Panc1 (cell line): ENCODE measurements at places on chromosomes 1 and 21.

- H3K27me3 ChIP-seq: no peaks in the 10 kb centered on the region; the same call in 1 of the 2 replicates
- no peak for DNase-seq
- no peaks in the 10 kb centered on the region for H3K36me3 ChIP-seq
- H3K4me3 ChIP-seq: no peak overlapping the region
Observed at GRCh38 chr1:175742790-175743459, 470 bp downstream of the TNR start.

GRCh38 chr1:83098791-83099190 lies 900.1 kb downstream of the TTLL7 start:
- no peak overlapping the region for H3K4me3 ChIP-seq
- no peaks in the 10 kb centered on the region for H3K4me1 ChIP-seq
- H3K27me3 ChIP-seq: no peaks in the 10 kb centered on the region
- no peak for DNase-seq

GRCh38 chr1:88979054-88979748 lies 13.2 kb downstream of the KYAT3 start:
- H3K27me3 ChIP-seq: no peaks in the 10 kb centered on the region
- no peaks in the 10 kb centered on the region for H3K36me3 ChIP-seq
- peaks cover 4% of the 10 kb centered on the region; the same call in 1 of the 2 replicates for H3K4me1 ChIP-seq

GRCh38 chr1:172467446-172467845 lies 23.6 kb upstream of the PIGC start:
- H3K27ac ChIP-seq: no peak overlapping the region
- no peak overlapping the region for H3K4me3 ChIP-seq
- H3K36me3 ChIP-seq: no peaks in the 10 kb centered on the region
- H3K27me3 ChIP-seq: no peaks in the 10 kb centered on the region; the same call in 1 of the 2 replicates

DNA sequence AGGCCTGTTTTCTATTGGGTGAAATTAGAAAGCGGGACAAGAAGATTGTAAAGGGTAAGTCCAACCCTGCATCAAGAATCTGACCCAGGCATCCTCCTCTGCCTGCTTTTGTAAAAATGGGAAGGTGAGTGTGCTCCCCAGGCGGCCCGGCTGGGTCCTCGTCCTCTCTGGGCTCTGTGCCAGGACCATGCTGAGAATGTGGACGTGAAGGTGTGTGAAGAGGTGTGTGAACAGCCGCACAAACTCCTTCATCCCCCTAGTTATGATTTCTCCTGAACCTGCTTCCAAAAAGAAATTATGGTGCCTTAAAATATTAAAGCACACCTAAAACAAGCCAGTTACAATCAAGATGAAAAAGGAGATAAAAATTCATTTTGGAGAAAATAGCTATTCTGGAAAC lies 185.7 kb downstream of the IGSF21 start:
- DNase-seq: no peak
- H3K4me1 ChIP-seq: no peaks in the 10 kb centered on the region
- no peak overlapping the region for H3K27ac ChIP-seq
- peaks cover 14% of the 10 kb centered on the region for H3K27me3 ChIP-seq
- H3K36me3 ChIP-seq: no peaks in the 10 kb centered on the region

DNA sequence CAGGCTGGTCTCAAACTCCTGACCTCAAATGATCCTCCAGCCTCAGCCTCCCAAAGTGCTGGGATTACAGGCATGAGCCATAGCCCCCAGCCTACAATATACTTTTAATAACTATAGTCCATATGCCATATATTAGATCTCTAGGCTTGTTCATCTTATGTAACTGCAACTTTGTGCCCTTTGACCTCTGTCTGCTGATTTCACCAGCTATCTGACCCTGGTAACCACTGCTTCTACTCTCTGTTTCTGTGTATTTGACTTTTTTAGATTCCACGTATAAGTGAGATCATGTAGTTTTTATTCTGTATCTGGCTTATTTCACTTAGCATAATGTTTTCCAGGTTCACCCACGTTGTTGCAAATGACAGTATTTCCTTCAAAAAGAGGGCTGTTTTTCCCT lies 25.5 kb downstream of the STUM start:
- no peak for DNase-seq
- H3K36me3 ChIP-seq: no peaks in the 10 kb centered on the region
- H3K27me3 ChIP-seq: no peaks in the 10 kb centered on the region
- no peak overlapping the region for H3K4me3 ChIP-seq
- no peak overlapping the region for H3K27ac ChIP-seq

- H3K4me3 ChIP-seq: no peak overlapping the region
- DNase-seq: no peak
- no peaks in the 10 kb centered on the region for H3K27me3 ChIP-seq
- H3K4me1 ChIP-seq: no peaks in the 10 kb centered on the region
Observed at GRCh38 chr1:170321113-170321512, 175.4 kb downstream of the NTMT2 start.

DNA sequence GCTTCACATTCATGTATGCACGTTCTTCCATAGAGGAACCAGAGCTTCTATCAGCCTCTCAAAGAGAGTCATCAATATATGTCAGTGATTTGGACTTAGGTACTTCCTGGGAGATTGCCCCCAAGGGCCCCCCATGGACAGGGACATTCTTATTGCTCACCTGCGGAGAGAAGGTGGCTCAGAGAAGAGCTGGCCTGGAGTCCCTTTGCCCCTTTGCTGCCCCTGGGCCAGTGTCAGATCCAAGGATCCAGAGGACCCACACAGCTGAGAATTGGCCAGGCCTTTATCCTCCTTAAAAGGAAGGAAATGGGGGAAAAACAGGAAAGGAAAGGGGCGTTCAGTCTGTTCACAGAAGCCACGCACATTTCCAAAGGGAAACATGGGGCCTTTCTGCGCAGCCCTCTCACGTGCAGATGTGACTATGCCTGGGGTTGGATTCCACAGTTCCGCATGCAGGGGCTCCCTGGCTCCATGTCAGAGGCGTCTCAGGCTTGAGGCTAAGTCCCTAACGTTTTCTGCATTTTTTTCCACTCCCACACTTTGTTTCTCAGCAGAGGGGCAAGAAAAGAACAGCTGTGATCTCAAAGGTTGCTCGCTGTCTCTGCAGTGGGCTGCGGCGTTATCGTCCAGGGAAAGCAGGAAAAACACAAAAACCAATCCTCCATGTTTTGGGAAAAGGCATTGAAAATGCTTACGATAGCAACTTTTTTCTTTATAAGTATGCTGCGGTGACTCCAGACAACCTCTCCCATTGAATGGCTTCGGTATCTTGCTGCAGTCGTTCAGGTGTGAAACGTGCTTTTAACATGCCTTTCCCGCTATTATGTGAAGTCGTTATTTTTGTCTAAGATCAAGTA lies 5.9 kb downstream of the C1orf226 start:
- no peak overlapping the region for H3K27ac ChIP-seq
- no peak overlapping the region for H3K4me3 ChIP-seq
- H3K4me1 ChIP-seq: peaks cover 22% of the 10 kb centered on the region
- no peaks in the 10 kb centered on the region for H3K27me3 ChIP-seq
- H3K36me3 ChIP-seq: no peaks in the 10 kb centered on the region
- no peak for DNase-seq

DNA sequence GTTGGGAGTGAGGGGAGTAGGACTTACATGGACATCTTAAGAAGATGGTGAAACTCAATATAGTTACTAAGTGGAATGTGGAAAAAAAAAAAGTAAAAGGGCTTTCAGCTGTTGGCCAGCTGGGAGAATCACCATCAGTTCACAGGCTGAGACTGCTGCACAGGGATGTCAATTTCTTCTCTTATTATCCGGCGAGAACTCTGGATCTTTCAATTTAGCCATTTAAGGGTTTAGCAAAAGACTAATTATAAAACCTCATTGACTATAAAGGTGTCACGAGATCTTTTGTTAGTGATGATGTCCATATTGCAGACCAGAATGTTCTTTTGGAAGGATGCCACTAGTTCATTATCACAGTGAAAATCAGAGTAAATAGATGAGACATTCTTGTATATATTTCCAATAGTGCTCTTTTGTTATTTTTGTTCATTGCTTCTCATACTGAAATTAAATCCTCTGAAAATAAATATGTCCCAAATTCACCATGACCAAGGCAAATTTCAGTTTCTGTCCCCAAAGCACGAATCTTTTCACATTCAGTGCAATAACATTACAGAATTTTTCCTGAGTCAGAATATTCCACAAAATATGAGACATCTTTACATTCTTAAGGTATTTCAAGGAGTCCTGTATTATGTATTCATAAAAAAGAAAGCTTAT lies 266.1 kb downstream of the DNM3 start:
- H3K27ac ChIP-seq: no peak overlapping the region
- no peaks in the 10 kb centered on the region for H3K36me3 ChIP-seq
- H3K4me3 ChIP-seq: no peak overlapping the region
- peaks cover 5% of the 10 kb centered on the region; the same call in 1 of the 2 replicates for H3K4me1 ChIP-seq
- H3K27me3 ChIP-seq: no peaks in the 10 kb centered on the region

DNA sequence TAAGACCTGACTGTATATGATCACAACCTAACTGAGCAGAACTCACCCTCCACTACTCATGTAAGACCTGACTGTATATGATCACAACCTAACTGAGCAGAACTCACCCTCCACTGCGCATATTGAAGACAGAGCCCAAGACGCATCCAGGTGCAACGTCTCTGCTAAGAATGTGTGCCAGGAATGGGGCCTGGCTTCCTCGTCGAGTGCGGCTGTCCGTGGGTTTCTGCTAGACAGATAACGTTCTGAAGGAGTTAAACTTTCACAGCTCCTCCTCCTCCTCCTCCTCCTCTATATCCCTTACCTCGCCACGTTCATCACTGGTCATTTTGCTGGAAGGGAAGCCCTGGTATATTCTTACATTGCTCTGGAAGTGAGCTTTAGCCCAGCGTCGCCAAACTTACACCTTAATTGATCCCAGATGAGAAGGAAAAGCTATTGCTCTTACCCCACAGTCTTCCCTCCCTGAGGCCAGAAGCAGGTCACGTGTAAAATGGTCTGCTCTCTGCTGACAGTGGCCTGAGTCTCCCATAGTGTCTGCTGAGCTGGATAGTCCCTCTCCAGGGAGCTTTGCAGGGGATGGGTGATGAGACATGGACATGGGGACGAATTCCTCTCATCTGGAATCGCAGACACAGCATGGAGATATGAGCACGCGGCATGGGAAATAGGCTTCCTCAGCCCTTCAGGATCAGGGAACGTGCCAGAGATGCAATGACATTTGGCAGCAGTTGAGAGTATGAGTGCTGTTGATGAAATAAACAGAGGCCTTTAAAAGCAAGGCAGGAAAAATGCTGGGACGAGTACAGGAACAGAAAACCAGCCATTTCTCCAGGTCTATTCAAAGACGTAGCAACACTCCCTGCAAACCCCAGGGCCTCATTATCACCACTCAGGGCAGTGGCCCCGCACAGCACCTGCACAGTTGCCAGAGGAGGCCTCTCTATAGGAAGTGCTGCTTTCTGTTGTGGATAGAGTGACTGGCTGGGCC lies 528.1 kb downstream of the KIF26B start:
- no peaks in the 10 kb centered on the region for H3K4me1 ChIP-seq
- no peak overlapping the region for H3K27ac ChIP-seq
- no peak for DNase-seq

DNA sequence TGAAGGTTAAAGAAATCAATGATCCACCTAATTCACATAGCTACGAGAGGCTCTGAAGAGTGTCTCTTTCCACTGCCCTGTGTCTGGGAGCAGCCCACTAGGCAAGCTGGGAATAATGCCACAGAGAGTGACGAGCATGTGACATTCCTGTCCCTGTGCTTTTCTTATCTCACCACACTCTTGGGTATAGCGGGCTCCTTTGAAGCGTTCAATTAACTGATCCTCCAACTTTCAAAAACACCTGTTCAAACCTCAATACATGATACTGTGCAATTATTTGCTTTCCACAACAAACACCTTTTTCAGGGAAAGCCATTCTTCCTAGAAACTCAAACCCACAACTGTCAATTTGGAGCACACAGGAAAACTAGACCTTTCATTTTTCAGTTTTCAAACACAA lies 43.4 kb downstream of the PLPP3 start:
- H3K36me3 ChIP-seq: no peaks in the 10 kb centered on the region
- no peak overlapping the region for H3K4me3 ChIP-seq
- H3K4me1 ChIP-seq: no peaks in the 10 kb centered on the region
- no peaks in the 10 kb centered on the region for H3K27me3 ChIP-seq
- no peak overlapping the region for H3K27ac ChIP-seq

DNA sequence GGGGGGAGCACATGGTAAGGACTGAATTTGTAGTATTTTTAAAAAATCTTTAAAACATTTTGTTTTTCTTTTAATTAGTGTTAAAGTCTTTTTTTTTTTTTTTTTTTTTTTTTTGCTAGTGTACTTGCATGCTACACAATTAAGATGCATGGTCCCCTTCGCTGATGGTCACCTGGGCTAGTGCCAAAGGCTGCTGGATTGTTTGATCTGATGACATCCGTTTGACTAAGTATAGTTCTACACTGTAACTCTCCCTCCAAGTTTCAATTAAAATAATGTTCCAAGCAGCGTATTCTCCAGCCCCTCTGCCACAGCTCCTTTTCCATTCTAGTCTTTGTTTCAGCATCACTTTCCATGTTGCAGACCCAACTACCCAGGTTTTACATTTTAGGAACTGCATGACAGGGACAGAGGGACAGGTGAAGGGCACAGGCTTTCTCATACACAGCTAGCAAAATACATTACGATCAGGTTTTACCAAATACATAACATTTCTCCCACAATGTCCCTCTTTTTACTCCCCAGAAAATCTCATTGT lies 852 bp upstream of the RAVER2 start:
- no peaks in the 10 kb centered on the region; the same call in 1 of the 2 replicates for H3K36me3 ChIP-seq
- peak; percentile 15 for DNase-seq
- H3K4me3 ChIP-seq: peak overlapping the region; percentile 65
- H3K27ac ChIP-seq: peak overlapping the region; percentile 73
- no peaks in the 10 kb centered on the region; the same call in 1 of the 2 replicates for H3K27me3 ChIP-seq

DNA sequence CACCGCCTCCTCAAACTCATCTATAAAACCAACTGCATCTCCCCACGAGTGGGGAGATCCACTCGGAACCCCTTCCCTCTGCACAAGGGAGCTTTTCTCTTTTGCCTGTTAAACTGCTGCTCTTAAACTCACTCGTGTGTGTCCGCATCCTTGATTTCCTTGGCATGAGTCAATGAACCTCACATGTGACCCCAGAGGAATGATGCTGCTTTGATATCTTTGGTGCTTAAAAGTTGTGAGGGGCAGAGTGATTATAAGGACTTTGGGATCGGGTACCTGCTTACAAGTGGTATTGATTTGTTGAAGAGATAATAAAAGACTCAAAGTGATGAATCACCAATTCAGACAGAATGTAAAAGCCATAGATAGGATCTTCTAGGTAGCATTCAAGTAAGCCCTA lies 125.3 kb downstream of the GREM2 start:
- DNase-seq: no peak
- H3K4me3 ChIP-seq: no peak overlapping the region
- H3K36me3 ChIP-seq: no peaks in the 10 kb centered on the region
- no peak overlapping the region for H3K27ac ChIP-seq
